ENCODE measurements at places on chromosomes 11 and 22.

DNA sequence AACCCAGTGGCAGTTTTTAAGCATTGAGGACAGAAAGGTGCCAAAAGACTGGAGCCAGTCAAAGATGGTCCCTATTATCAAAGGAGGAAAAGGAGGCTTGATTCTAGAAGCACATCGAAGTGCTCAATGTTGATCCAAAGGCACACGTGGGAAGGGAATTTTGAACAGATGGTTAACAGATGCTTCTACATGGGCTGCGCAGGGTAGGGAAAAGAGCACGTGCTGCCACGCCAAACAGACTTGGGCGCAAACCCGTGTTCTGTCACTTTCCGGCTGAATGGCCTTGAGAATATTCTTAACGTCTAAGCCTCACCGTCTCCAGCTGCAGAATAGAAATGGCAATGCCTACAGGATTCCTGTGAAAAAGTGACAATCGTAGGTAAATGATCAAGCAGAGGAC, 217.9 kb upstream of the MTNR1B start:
- no peak for DNase-seq

DNA sequence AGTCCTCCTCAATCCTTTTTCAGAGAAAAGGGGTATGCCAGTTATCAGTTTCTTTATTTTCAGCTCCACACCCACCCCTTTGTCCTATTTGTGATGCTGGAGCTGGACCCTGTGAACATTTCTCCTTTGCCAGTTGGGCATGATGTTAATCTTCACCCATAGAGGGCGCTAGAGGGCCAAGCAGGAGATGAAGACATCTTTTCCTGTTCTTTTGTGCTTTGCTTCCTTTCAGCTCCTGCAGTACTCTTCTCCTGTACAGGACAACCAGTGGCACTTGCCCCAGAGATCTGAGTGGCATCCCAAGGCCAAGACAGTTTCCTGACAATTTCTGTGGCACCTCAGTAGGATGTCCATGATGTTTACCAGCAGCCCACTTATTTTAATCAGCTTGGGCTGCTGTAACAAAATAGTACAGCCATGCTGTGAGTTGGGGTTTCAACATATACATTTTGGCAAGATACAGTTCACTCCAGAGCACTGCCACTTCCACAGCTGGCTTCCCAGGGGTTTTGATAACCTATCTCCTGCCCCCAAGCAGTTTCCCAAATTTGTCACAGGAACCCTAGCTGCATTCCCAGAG, 4.6 kb downstream of the SAA2 start:
- peak; percentile 70 for DNase-seq

- DNase-seq, result no peak
Measured at GRCh38 chr11:87861030-87861429, 314.2 kb downstream of the RAB38 start.

DNA sequence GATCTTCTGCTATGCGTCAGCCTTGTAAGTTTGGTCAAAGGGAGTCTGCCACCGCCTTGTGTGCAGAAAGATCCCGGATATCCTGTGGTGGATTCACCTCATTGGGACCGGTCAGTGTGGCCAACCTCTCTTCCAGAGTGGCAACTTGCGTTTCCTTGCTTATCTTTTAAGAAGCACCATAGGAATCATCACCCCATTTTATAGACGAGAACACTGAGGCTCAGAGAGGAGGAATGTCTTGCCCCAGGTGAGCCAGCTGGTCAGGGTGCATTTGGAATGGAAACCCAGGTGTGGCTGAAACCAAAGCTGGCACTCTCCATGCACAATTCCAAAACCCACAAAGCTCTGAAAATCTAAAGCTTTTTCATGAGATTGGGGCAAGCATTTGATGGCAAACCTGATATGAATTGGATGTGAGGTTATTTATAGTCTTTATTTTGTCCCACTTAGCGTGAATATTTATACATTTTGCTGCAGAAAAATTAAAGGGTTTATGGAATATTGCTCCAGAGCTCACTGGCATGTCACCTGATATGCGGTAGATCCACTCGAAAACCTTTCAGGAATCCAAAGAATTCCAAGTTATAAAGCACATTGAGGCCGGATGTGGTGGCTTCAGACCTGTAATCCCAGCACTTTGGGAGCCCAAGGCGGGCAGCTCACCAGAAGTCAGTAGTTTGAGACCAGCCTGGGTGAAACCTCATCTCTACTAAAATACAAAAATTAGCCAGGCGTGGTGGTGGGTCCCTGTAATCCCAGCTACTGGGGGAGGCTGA, 12.1 kb upstream of the EIF3D start:
- no peak for DNase-seq

GRCh38 chr22:29738118-29738815, 18.5 kb downstream of the CABP7 start:
- DNase-seq, result no peak

DNA sequence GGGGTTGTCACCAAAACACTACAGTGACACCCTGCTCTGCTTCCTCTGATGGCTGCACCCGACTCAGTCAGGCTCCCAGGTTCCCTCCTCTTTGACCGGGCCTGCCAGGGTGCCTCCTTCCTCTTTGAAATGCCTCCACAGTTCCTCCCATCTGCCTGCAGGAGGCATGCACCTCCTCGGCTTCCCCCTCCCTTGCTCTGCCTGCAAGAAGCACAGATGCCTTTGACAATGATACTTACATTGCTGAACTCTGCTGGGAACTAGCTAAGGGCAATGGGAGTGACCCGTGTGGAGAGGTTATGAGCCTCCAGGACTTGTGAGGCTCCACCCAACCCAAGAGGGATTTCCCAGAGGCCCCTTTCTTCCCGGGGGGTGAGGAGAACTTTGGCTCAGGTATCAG, 674.1 kb downstream of the OPCML start:
- no peak for DNase-seq

Measured in activated CD4-positive, alpha-beta T cell treated with anti-CD3 and anti-CD28 coated beads, Interleukin-2, amount 50 U/mL, for 48 hours (primary cell).